Activated CD8-positive, alpha-beta T cell treated with anti-CD3 and anti-CD28 coated beads, Interleukin-2, amount 10 ng/mL, durations not matched to agents 7 days and 5 days (primary cell): ENCODE measurements at places on chromosomes 13 and 19. TPM values are rescaled to one million over a fixed set of nuclear protein-coding genes. Genes with fewer than 3 reads are reported as not detected.

- no peak for DNase-seq
Measured at GRCh38 chr19:28972058-28972852, 240.7 kb downstream of the UQCRFS1 start.

Gene ZNF486
- total RNA-seq, result 13.9 TPM

DNA sequence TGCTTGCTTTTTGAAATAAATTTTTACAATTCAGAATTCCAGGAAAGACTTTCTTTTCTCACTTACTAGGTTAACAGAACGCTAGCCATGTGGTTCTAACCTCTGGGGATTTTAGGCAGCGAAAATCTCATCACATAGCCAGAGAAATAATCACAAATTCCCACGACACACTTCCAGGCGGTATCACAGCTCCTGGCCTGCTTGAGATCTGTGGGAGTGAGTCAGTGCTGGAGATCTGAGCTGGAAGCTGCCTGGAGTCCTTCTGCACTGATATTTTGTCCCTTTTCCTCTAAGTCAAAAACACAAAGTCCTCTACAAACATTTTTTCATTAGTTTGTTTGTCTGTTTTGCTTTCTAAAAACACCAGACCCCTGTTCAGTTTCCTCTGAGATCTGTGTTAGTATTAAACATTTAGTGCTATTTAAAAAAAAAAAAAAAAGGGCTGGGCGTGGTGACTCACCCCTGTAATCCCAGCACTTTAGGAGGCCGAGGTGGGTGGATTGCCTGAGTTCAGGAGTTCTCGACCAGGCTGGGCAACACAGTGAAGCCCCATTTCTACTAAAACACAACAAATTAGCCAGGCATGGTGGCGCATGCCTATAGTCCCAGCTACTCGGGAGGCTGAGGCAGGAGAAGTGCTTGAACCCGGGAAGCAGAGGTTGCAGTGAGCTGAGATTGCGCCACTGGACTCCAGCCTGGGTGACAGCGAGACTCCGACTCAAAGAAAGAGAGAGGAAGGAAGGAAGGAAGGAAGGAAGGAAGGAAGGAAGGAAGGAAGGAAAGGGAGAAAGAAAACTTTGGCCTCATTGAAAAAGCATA, 12.2 kb upstream of the UBE2L5 start:
- DNase-seq, result no peak

DNA sequence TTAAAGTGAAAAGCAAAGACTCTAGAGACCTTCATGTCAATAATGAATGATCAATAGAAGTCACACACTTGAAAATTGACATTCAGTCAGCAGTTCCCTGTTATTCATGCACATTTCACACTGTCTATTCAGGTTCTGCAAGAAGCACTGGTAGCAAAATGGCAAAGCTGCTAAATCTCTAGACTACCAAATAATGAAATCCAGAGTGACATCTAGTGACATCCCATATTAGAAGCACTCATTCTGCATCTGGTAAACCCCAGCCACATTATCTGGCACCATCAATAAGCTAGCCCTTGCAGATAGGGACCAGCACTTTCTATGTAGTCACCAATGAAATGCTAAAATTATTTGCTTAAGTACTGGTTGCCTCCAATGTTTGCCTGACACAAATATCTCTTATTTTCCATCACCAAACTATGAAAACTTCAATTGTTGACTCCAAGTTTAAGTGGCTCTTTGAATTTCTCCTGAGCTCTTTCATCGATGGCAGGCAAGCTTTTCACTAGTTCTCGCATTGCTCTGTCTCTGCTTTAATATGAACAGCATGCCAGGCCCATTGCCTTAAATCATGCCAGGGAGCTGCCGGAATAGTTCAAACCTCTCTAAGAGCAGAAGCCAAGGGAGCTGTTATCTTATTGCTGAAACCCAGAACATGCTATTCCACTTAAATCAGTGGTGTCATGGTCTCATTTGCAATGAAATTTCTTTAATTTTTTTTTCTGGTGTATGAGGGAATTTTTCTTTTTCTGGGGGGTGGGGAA, 409.9 kb downstream of the MZT1 start:
- DNase-seq, result no peak

- no peak for DNase-seq
Measured at GRCh38 chr13:44140888-44141724, 232.5 kb upstream of the SERP2 start.

Gene THSD8
- 17.7 TPM for total RNA-seq

GRCh38 chr13:43339805-43340550, 316.6 kb downstream of the DNAJC15 start:
- no peak for DNase-seq
